ENCODE measurements at places on chromosomes 1 and 21.

GRCh38 chr1:151011154-151011850 is 3.1 kb downstream of the PRUNE1 start:
- DNase-seq, result no peak

GRCh38 chr1:208766832-208767231 is 522.6 kb upstream of the PLXNA2 start:
- DNase-seq, result no peak

- peak; percentile 21 for DNase-seq
Measured at GRCh38 chr1:161763522-161764098, 2.5 kb upstream of the ATF6 start.

- DNase-seq, result no peak
Measured at GRCh38 chr21:41254090-41254700, 62.4 kb upstream of the FAM3B start.

DNA sequence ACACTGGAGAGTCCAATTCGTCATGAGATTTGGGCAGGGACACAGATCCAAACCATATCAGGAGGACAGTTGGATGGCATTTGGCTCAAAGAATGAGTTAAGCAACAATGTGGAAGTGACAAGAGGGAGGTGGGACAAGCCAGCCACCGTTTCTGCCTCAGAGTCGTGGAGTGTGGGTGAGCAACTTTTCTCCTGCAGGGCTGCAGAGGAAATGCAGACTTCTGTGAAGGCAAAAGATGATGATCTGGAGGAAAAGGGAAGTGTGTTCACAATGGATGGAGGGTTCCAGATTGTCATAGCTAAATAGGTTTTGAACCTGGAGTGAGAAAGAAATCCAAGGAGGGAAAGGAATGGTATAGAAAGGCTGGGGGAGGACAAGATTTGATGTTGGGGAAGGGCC is 16.4 kb upstream of the KANK4 start:
- no peak for DNase-seq

GRCh38 chr1:47575855-47576757 is 138.3 kb downstream of the FOXD2 start:
- DNase-seq, result no peak

GRCh38 chr1:19447550-19447949 is 37.8 kb downstream of the CAPZB start:
- no peak for DNase-seq

DNA sequence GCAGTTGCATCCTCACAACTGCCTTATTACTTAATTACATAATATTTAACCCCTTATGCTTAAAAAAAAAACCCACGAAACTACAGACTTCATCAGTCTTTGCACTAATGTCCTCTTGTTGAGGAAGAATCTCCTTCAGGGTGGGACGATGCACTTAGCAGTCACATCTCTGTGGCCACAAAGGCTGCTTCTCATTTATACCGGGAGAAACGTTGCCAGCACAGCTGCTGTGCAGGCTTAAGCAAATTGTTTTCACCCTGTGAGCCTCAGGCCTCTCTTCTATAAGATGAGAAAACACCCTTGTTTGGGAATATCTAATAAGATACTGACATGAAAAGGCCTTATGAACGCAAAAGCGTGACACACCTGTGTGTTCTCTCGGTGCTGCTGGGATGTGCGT is 2.9 kb upstream of the OBSCN start:
- DNase-seq, result no peak

GRCh38 chr1:67390041-67390887 is 39.9 kb downstream of the SERBP1 start:
- DNase-seq, result no peak

GRCh38 chr1:200221614-200222282 is 188.1 kb downstream of the ZNF281 start:
- no peak for DNase-seq

DNA sequence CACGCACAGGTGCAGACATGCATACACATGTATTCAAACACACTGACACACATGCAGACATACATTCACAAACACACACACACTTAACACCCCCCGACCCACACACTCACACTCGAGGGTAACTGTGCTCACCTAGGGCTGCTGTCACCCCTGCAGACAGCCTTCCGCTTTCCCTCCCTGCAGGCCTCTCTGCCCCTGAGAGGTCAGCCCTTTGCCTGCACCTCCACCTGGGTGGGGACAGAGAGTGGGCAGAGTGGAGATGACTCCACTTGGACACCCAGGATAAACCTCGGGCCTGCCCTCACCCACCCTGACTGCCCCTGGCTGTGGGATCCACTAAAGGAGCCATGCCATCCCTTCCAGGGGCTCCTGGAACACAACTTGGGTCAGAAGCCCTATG is 264.3 kb downstream of the PTPRU start:
- no peak for DNase-seq

DNA sequence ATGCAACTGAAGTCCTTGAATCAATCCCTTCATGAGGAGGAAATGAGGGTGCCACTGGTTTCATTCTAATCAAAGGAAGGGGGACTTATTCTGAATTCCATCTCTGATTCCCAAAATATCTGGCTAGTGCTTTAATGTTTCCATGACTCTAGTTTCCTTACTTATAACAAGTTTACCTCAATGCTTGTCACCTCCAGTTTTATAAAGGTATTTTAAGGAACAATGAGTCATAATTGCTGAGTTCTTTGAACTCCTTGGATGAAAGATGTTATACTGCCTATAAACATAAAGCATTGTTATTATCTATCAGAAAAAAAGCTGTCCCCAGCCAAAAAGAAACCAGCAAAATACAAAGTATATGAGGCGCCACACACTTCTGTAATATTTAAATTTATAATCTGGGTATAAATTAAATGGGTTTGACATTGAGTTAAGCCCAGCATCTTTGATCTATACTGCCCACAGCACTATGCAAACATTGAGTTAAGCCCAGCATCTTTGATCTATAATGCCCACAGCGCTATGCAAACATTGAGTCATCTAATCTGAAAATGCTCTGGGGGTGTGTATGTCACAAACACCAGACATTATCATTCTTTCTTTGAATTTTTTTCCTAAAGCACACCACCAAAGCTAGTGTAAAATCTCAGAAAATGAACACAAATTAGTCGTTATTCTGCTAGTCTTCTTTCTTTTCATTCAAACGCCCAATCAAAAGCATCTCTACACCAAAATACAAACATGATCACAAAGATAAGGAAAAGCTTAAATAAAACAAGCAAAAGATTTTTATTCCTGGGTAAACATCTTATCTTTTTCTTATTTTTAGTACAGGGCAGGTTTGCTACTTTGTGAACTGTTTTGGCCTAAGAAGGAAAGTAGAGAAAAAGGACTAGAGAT is 11.5 kb upstream of the CXADR start:
- no peak for DNase-seq

DNA sequence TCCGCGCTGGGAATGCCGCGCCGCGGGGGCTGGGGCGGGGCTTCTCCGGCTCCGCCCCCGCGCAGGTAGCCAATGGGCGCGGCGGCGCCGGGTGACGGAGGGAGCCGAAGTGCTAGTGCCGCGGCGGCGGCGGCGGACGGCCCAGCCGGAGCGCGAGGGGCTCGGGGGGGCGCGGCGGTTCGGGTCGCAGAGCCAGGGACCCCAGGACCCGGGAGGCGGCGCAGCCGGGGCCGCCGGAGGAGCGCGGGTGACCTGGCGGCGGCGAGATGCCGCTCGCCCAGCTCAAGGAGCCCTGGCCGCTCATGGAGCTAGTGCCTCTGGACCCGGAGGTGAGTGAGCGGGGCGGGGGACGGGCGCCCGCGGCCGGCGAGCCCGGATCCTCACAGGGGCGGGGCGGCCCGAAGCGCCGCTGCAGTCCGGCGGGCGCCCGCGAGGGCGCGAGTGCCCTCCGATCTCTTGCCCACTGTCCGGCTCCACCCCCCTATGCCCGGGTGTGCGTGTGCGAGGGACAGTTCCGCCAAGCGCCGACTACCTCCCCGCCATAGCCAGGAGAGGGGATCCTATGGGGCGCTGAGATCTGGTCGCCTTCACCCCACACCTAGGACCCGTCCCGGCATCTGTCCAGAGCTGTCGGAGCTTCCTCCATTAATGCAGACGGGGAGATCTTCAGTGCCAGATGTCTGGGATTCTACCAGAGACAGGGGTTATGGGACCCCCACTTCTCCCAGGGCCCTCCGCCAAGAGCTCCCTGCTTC is at the start of gene RPS6KA1:
RPS6KA1 (plus strand) TSS at position 107 of the 755 bp plus-strand sequence; CDS start at position 267, 160 bp downstream.
- peak; percentile 65 for DNase-seq

GRCh38 chr1:17621691-17622090 is 82.2 kb downstream of the ARHGEF10L start:
- DNase-seq, result no peak

- DNase-seq, result no peak
Measured at GRCh38 chr1:38101037-38101785, 54.6 kb upstream of the POU3F1 start.

DNA sequence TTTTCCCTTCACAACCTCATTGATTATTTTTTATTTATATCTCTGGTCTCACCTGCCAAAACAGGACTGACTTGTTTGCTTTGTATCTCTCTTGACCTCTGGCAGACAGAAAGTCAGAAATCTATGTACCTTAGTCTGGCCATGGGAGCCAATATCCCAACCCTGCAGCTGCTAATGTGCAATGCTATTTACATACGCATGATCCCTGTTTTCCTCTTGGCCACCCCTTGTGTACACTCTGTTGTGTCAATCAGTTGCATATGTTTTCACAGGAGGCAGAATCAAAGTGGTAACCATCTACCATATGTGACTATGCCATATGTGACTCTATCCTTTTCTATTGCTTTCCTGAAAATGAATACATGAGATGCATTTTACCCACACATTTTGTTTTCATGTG is 688.8 kb downstream of the PLA2G4A start:
- no peak for DNase-seq

DNA sequence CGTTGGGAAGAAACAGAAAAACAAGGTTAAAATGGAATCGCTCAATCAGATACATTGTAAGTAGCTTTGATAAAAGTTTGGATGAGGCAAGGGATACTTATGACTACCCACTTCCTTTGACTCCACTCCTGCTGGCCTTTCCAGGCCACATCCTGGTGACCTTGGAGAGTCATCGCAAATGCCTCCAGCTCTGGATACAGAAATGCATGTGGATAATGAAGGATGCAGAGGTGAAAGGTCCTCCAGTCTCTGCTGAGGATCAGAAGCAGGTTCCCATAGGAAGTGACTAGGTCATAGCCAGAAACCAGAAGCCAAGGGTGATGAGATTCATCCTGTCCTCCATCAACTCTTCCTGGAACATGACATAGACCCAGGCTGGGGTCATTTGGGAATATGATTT is 6.2 kb upstream of the CAMK1G start:
- DNase-seq, result no peak

DNA sequence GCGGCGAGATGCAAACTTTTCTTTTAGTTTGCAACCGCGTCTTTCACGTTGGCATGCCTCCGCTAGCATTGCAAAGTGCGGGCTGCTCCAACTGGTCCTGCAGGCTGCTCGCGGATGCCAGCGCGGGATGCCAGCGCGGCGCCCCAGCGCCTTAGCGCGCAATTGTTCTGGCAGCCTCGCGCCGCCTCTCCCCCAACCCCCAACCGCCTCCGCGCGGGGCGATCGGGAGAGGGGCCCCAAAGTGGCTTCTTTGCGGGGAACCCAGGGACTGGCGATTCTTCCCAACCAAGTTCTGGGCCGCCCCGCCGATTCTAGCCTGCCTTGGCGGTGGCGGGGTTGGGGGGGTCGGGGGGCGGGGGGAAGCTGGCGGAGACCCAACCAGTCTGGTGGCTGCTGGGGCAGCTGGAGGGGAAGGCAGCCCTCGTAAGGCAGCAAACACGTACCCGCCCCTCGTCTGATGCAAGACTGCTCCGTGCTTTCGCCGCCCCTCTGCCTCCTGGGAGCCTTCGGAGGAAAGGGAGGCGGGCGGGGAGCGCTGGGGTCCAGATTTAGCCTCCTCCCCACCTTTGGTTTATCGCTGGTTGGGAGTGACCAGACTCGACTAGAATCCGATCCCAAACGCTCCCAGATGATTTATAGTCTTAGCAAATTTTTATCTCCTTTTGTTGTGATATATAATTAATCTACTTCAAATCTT is 756 bp downstream of the PHGDH start:
- DNase-seq, result peak; percentile 33

GRCh38 chr1:53025769-53026112 is 36.3 kb upstream of the PODN start:
- DNase-seq, result no peak

DNA sequence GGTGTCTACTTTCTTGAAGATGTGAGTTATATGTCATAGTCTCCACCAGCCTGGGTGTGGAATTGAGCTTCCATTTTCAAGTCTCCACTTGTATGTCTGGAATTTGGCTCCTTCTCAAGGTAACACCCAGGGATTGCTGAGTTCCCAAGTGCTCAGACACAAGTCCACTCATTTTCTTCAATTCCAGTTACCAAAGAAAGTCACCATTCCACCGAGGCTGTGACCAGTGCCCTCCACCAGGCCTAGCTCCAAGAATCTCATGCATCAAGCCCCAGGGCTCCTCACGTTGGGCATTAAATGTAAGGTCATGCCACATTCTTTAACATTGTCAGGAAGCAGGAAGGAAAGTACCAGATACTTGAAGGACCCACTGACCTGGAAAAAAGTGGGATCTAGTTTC is 2.4 kb upstream of the RAB4A start:
- DNase-seq, result no peak

DNA sequence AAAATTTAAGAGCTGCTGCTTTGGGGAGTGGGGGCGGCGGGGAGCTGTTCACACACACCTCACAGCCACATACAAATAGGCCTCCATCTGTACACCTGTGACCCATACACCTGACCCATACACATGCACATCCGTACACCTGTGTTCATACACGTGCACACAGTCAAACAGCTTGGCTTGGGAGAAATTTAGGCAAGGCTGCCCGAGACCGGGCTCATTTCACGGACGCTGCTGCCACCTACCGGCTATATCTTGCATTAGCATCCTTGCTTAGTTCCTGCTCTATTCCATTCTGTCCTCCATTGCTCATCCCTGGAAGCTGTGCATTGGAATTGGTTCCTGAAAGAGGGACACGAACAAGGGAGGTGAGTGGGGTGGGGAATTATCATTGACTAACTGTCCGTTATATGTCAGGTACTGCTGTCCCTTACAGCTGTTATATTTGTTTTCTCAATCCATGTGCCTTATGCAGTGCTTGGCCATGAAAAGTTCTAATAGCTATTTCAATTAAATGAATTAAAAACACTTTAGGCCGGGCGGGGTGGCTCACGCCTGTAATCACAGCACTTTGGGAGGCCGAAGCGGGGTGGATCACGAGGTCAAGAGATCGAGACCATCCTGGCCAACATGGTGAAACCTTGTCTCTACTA is 37.1 kb upstream of the EPB41 start:
- DNase-seq, result peak; percentile 68

GRCh38 chr1:108817016-108817415 is 39.9 kb downstream of the AKNAD1 start:
- DNase-seq, result no peak

DNA sequence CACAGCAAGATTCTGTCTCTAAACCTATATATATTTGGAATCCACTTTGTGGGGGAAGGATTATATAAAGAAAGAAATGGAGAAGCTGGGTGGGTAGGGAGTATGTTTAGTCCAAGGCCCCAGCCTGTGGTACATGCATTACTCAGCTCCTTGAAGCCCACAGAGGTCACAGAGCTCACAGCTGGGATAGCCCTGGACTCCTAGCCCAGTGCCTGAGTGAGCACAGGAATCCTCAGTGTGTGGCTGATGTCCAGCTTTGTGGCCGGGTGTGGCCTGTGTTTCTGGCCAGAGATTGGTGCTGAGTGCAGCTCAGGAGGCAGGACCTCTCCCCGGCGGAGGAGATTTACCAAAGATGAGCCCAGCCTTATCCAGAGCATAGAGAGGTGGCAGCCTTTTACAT is 7.6 kb downstream of the CAPN9 start:
- no peak for DNase-seq

GRCh38 chr1:248793592-248793991 is 32.1 kb downstream of the SH3BP5L start:
- no peak for DNase-seq
